ENCODE measurements at places on chromosomes 4 and X. TPM values are rescaled to one million over a fixed set of nuclear protein-coding genes. Genes with fewer than 3 reads are reported as not detected.

CT45A3 gene
- not detected for total RNA-seq

COL4A6 gene
- total RNA-seq, result 30.8 TPM

IL3RA gene
- 3.6 TPM for total RNA-seq

DNA sequence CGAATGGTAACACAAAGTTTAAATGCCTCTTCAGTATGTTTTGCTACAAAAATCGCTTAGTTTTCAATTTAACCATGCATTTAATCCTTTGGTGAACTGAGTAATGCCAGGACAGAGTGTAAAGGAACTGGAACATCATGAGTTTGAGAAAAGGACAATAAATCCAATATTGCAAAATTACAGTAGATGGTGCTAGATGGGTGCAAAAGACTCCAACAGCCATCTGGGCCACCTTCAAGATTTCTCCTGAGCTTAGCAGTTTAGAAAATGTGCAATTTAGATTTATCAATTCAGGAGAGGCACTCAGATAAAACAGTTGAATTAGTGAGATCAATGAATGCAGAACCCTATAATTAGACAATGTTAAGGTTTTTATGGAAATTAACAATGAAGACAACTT, 33.2 kb upstream of the MID1IP1 start:
- H3K27ac ChIP-seq, result no peak overlapping the region
- peak; percentile 57 for DNase-seq
- no peaks in the 10 kb centered on the region for H3K27me3 ChIP-seq
- no peaks in the 10 kb centered on the region for H3K4me1 ChIP-seq
- no peak overlapping the region for H3K4me3 ChIP-seq

DNA sequence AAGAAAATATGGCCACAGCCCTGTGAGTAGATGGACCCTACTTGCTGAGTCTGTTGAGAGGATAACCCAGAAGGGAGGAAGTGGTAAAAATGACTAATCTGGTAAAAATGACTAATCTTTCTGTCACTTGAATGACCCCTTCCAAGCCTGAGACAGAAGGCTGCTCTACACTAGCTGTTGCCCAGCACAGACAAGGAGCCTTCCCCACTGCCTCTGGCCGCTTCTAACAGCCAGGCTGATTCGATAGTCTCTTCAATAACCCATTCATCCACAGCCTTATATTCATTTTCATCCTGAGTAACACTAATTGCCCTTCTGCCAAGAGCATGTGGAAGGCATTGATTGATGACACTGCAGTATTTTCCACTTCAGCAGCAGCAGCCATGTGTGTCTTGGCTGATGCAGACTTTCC, 18.4 kb downstream of the MAGEB17 start:
- H3K27ac ChIP-seq, result no peak overlapping the region
- H3K27me3 ChIP-seq, result no peaks in the 10 kb centered on the region
- no peaks in the 10 kb centered on the region for H3K4me1 ChIP-seq
- no peak for DNase-seq
- H3K36me3 ChIP-seq, result no peaks in the 10 kb centered on the region

GRCh38 chr4:120870279-120870673, 52.2 kb downstream of the PRDM5 start:
- H3K4me3 ChIP-seq, result no peak overlapping the region
- peaks cover 11% of the 10 kb centered on the region for H3K4me1 ChIP-seq
- H3K27ac ChIP-seq, result no peak overlapping the region
- H3K27me3 ChIP-seq, result no peaks in the 10 kb centered on the region
- no peaks in the 10 kb centered on the region for H3K36me3 ChIP-seq
- DNase-seq, result no peak

GRCh38 chr4:171101845-171102244, 711.4 kb upstream of the GALNTL6 start:
- no peak overlapping the region for H3K27ac ChIP-seq
- H3K36me3 ChIP-seq, result no peaks in the 10 kb centered on the region
- no peak overlapping the region for H3K4me3 ChIP-seq
- DNase-seq, result no peak
- no peaks in the 10 kb centered on the region for H3K4me1 ChIP-seq

All from stomach (tissue), 19 donors.